ENCODE measurements at places on chromosomes 5 and 9. TPM values are rescaled to one million over a fixed set of nuclear protein-coding genes. Genes with fewer than 3 reads are reported as not detected.
A peak's percentile ranks its signal among the peaks of the same experiment; 100 is the strongest.

Gene FGD3
- total RNA-seq, result 24.5 TPM

Gene FOXD4L5
- total RNA-seq, result not detected

Gene HRCT1
- total RNA-seq, result not detected

Gene ERBIN
- total RNA-seq, result 203 TPM

Gene PCDHB3
- not detected for total RNA-seq

Gene BNC2
- total RNA-seq, result not detected

- DNase-seq, result no peak
- no peaks in the 10 kb centered on the region for H3K4me1 ChIP-seq
- H3K4me3 ChIP-seq, result no peak overlapping the region
- H3K36me3 ChIP-seq, result no peaks in the 10 kb centered on the region
- H3K27ac ChIP-seq, result no peak overlapping the region
Observed at GRCh38 chr9:15999422-16000339, 446.8 kb downstream of the CCDC171 start.

GRCh38 chr5:82176115-82176814 lies 101.9 kb downstream of the RPS23 start:
- no peak for DNase-seq
- no peak overlapping the region for H3K27ac ChIP-seq
- no peaks in the 10 kb centered on the region for H3K27me3 ChIP-seq
- peaks cover 40% of the 10 kb centered on the region for H3K4me1 ChIP-seq
- no peak overlapping the region for H3K4me3 ChIP-seq
- H3K36me3 ChIP-seq, result peaks cover 8% of the 10 kb centered on the region

DNA sequence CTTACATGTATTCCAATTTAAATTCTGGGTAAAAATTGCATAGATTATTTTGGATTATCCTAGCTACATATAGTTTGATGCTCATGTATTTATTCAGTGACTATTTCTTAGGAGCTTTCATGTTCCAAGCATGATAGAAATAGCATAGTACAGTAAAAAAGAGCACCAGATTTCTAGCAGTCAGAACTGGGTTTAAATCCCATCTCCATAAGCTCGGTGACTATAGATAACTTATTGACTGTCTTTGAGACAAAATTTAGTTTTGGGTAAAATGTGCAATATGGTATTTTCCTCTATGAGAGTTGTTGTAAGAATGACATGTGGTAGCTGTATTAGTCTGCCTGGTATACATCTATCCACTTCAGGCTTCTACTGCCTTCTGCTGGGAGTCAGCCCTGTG lies 889.6 kb downstream of the DTWD2 start:
- H3K4me1 ChIP-seq, result no peaks in the 10 kb centered on the region
- no peak overlapping the region for H3K4me3 ChIP-seq
- no peak for DNase-seq
- H3K27me3 ChIP-seq, result no peaks in the 10 kb centered on the region

DNA sequence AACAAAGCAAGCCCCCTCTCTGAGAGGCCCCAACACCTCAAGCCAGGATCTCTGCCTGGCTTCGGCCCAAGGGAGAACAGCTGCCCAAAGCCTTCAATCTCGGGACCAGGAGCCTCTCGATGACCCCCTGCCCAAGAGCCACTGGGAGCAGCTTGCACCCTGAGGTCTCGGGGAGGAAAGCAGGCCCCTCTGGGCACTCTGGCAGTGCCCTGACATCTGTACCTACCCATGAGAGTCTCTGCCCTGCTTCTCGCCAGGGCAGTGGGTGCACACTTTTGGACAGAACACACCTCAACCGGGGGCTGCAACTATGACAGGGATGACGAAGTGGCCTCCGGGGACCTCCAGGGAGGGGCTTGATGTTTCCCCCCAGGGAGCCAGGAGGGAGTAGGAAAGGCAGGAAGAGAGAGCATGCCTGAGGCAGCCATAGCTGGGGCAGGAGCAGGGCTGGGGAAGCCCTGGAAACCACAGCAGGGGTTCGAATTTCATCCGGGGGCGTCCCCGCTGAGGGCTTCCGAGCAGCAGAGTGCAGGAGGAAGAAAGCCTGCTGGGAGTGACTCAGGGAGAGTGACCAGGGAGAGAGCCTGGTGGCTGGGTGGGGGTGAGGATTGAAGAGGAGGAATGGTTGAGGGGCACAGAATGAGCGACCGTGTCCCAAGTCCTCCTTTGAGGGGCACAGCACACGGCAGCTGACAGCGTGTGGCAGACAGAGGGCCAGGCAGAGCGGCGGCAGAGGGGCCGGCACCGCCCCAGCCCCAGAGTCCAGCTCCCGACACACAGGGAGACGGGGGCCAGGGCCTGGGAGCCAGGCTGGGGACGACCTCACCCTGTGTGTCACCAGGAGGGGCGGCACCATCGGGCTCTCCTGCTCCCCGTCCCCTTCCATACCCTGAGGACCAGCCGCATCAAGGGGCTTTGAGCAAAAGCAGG lies 1.8 kb downstream of the LPCAT1 start:
- peaks cover 21% of the 10 kb centered on the region for H3K36me3 ChIP-seq
- H3K27me3 ChIP-seq, result no peaks in the 10 kb centered on the region
- H3K27ac ChIP-seq, result peak overlapping the region; percentile 57
- H3K4me3 ChIP-seq, result peak overlapping the region; percentile 77
- peaks cover 43% of the 10 kb centered on the region for H3K4me1 ChIP-seq

DNA sequence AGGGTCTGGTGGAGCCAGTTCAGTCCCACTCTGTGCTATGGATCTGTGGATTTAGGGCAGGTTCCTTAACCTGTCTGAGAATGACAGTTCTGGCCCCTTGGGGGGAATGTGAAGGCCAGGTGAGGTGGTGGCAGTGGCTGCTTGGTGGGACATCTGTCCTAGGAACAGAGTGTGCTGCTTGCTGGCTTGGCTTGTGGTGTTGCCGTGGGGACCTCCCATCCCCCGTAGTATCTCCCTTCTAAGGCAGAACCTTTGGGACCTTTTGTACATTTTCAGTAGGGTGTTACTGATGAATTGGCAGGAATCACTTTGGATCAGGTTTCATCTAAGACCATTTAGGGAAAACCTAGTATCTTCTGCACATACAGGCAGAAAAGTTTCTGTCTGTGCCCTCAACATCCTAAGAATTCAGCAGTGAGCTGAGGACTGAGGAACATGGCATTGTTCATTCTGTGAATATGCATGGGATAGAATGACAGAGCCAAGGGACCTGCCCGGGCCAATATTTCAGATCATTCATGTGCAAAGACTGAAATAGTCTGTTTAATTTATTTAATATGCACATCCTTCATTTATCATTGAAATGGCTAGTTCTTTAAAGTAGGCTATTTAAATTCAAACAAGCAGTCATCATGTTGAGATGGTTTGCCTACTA lies 64.6 kb downstream of the WNK2 start:
- H3K27ac ChIP-seq, result no peak overlapping the region
- no peaks in the 10 kb centered on the region for H3K27me3 ChIP-seq
- no peak for DNase-seq
- no peak overlapping the region for H3K4me3 ChIP-seq

- peak; percentile 74 for DNase-seq
- no peaks in the 10 kb centered on the region for H3K27me3 ChIP-seq
- H3K4me3 ChIP-seq, result peak overlapping the region; percentile 93
- H3K36me3 ChIP-seq, result no peaks in the 10 kb centered on the region
- peak overlapping the region; percentile 87 for H3K27ac ChIP-seq
Observed at GRCh38 chr9:19232823-19233194, 2.3 kb downstream of the DENND4C start.

DNA sequence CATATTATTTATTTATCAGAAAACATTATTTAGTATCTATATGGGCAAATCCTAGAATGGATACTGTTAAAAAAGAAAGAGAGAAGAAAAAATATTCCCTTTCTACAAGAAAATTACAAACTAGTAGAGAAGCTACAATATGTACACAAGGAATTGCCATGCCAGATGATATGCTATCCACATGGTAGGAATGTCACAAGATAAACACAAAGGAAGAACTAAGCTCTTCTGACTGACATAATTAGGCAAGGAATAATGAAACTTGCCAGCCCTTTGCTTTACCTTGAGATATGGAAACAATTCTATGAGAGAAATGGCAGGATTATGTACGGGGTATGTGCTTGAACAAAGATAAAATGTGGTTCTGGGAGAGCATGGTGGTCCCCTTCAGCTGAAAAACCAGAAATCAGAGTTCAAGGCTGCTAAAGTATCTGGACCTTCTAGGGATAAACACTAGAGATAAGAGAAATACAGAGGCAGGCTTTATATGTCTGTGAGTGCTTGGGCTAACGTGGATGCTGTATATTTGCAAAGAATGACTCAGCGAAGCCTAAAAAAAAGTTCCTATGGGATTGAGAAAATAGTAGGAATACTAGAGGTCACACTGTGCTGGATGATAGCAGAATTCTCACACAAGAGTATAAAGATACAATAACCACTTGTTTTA lies 451.6 kb downstream of the TLE1 start:
- H3K4me3 ChIP-seq, result no peak overlapping the region
- H3K4me1 ChIP-seq, result no peaks in the 10 kb centered on the region
- no peaks in the 10 kb centered on the region for H3K27me3 ChIP-seq
- no peak for DNase-seq

DNA sequence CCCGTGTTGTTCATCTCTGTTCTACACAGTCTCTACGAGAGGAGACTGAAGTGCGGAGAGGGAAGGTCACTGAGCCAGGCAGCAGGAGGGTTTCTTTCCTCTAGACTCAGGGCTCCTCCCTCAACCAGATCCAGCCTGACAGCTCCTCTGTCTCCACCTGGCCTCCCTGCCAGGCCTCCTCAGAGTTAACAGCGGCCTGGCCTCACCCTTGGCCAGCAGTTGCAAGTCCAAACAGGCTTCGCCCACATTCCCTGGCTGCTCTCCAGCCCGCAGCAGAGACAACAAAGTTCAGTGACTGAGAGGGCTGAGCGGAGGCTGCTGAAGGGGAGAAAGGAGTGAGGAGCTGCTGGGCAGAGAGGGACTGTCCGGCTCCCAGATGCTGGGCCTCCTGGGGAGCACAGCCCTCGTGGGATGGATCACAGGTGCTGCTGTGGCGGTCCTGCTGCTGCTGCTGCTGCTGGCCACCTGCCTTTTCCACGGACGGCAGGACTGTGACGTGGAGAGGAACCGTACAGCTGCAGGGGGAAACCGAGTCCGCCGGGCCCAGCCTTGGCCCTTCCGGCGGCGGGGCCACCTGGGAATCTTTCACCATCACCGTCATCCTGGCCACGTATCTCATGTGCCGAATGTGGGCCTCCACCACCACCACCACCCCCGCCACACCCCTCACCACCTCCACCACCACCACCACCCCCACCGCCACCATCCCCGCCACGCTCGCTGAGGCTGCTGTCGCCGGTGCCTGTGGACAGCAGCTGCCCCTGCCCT lies at the start of gene HRCT1:
Gene HRCT1, plus strand, starts transcription at position 291 of the 768 bp plus-strand sequence. Its CDS starts 86 bp downstream, at position 377.
- H3K36me3 ChIP-seq, result no peaks in the 10 kb centered on the region
- no peak for DNase-seq
- no peak within 1 kb of the TSS for H3K4me3 ChIP-seq
- no peak within 1 kb of the TSS for H3K27ac ChIP-seq
- no peaks in the 10 kb centered on the region for H3K27me3 ChIP-seq

DNA sequence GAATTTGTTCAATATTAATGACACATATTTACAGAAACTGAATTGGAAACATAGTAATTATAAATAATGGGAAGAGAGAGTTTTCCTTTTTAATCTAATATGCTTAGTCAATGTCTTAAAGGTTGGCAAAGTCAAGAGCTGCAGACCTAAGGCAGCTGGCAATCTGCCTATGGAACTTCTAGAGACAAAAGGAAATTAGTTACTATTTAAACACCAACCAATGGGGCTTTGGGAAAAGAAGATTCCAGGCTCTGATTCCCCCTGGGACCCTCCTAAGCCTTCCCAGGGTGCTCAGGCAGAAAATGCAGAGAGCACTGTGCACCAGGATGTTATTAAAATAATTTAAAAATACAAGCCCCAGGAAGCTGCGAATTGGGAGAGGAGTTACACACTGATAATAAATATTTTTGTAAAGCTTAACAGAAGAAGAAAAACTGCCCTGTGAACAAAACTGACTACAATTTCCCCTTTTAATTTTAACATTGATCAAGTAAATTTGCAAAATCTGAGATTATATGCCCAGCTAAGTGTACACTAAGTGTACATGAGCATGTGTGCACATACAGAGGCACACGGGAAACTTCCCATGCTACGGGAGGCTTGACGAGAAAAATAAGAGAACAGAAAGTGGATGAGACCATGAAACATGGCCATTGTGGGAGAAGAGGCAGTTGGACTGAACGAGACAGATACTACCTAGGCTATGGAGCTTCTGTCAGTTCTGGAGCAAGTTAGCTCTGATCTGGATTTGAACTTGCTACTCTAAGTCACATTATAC lies 77.4 kb upstream of the ADAMTS16 start:
- no peak overlapping the region for H3K4me3 ChIP-seq
- H3K27me3 ChIP-seq, result no peaks in the 10 kb centered on the region
- no peaks in the 10 kb centered on the region for H3K4me1 ChIP-seq
- no peak overlapping the region for H3K27ac ChIP-seq
- no peak for DNase-seq
- H3K36me3 ChIP-seq, result no peaks in the 10 kb centered on the region
